ENCODE measurements at places on chromosomes 5 and 9.

GRCh38 chr9:12884736-12885395 is 110.0 kb downstream of the LURAP1L start:
- DNase-seq, result peak; percentile 25

DNA sequence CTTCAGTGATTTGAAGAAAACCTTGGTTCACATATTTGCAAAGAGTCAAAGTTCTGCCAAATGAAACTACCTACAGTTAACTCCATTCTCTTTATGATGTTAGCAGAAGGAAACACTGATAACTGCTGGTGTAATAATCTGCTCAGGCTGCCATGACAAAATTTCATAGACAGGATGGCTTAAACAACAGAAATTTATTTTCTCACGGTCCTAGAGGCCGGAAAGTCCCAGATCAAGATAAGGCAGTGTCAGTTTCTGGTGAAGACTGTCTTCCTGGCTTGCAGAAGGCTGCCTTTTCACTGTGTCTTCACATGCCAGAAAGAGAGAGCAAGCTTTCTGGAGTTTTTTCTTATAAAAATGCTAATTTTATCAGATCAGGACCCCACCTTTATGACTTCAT is 102.4 kb upstream of the PARP8 start:
- no peak for DNase-seq

- peak; percentile 79 for DNase-seq
Observed at GRCh38 chr9:108766626-108767161, 89.1 kb downstream of the ACTL7B start.

DNA sequence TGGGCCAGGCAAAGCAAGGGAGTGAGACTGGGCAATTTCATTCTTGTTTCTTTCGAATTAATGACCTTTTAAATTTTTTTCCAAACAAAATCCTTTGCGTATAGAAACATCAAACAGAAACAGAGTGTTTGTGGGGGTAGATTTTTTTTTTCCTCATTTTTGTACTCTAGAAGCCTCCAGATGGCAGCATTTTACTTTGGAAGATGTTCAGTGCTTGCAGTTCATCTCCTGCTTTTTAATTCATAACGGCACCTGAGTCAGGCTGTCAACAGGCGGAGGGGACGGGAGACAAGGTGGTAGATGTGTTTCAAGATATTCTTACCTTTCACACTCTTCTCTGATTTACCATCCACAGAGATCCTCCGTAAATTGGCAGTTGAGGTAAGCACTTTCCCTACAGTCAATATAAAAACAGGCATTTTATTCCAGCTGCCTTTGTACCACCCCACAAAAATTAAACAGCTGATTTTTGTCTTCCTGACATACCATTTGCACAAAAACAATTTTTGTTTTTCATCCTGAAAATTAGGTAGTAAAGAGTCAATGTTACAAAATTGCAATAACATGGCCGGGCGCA is 99.5 kb upstream of the FBXL17 start:
- peak; percentile 8 for DNase-seq

GRCh38 chr9:132068605-132069004 is 11.1 kb downstream of the MED27 start:
- DNase-seq, result no peak

DNA sequence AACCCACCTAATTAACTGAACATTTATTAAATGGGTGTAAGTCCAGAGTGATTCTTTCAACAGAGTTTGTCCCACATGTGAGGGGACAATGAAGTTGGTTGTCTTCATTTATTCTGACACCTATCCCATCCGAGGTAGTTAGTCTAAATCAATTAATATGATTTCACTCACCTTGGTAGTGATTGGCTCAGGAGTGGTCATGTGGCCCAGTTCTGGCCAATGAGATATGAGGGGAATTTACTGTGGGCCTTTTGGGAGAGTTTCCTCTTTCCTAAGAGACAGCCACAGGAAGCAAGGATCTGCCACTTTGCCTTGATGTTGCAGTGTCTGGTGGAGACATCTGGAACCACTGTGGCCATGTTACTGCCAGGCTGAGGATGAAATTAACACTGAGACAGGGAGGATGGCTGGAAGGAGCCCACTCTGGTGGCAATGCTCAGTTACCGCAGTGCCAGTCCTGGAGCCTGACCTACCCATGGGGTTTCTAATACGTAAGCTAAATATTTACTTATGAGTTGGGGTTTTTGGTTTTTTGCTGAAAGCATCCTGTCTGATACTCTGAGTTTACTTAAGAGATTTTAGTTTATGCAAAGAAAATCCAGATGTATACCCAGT is 118.6 kb downstream of the FGF18 start:
- no peak for DNase-seq

- DNase-seq, result peak; percentile 62
Observed at GRCh38 chr9:69546265-69546664, 125.9 kb downstream of the APBA1 start.

GRCh38 chr5:20609126-20609525 is 621.1 kb upstream of the CDH18 start:
- no peak for DNase-seq

DNA sequence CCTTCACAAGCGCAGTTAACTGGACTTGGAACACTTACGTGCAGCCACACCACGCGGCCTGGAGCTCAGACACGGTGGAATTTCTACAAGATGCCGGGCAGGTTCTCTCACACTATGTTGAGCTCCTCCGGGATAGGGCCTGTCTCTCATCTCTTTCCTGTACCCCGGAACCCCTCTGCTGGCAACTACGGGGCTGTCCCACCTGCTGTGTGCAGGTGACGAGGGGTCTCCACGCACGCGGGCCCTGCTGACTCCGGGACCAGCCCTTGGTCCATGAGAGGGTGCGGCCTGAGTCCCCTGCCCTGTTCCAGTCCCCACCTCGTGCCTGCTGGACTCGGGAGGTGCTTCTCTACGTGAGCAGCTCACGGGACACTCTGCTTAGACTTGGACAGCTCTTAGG is 40.1 kb downstream of the SLC6A3 start:
- no peak for DNase-seq

DNA sequence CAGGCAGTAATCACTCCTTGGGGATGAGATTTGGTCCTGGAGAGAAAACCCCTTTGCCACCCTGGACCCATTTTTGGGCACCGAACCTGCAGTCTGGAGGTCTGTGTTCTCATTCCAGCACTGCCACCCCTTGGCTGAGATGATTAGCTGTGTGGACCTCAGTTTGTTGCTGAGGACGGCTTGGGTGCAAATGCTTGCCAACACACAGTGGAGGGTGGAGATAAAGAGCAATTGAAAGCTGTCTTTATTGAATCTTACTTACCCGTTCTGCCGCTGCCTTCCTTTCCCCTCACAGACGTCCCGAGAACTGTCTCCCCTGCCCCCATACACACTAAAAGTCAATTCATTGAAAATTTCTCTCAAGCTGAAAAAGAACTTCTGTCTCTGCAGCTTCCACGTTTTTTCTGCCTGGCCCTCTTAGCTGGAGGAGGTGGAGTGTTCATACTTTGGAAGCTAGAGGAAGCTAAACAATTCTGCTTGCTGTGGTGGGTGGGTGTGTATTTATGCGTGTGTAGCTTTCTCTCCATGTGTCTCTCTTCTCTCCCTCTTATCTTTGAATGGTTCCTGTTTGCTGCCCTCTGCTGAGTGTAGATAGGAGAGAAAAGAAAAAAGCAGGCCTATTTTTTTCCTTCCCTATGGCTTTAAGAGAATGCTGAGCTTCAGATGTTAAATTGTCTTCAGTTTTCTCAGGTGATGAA is 6.6 kb downstream of the GALNT10 start:
- no peak for DNase-seq

DNA sequence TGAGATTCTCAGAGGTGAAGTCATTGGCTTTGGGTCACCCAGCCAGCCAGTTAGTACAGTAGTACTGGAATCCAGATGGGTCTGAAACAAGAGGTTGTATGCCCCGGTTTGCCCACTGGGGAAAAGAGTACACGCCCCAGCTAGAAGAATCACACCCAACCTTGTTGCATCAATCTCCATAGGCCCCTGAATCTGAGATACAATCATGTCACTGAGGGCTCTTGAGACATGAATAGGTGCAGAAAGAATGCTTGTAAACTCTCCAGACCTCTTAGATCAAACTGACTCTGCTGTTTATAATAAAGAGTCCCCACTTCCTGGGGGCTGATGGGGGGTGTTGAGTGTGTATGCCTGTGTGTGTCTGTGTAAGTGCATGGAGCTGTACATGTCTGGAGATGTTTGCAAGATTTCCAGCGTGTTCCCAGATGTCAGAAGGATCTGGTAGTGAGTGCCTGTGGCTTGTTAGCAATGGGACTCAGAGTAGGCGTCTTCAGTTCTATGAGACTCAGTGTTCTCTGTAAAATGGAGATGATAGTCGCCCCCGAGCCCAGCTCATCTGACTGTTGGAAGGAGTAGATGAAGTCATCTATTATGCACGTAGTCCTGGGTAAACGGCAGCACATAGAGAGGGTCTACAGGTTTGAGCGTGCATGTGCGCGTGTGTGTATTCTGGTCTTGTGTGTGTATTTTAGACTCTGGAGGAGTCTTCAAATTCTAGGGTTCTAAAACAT is 48.2 kb downstream of the COL27A1 start:
- no peak for DNase-seq

- no peak for DNase-seq
Observed at GRCh38 chr9:107174441-107174840, 108.6 kb upstream of the RAD23B start.

GRCh38 chr5:126106029-126106428 is 317.2 kb upstream of the GRAMD2B start:
- no peak for DNase-seq

- DNase-seq, result no peak
Observed at GRCh38 chr9:132157347-132158116, 4.3 kb upstream of the NTNG2 start.

- DNase-seq, result no peak
Observed at GRCh38 chr5:35096216-35096615, 48.5 kb upstream of the AGXT2 start.

- DNase-seq, result no peak
Observed at GRCh38 chr9:19176856-19177255, 49.6 kb upstream of the PLIN2 start.

- DNase-seq, result no peak
Observed at GRCh38 chr9:133008824-133009223, 22.0 kb upstream of the GTF3C5 start.

- no peak for DNase-seq
Observed at GRCh38 chr5:14172149-14172795, 29.1 kb downstream of the TRIO start.

GRCh38 chr5:69261034-69261433 is 26.3 kb downstream of the CDK7 start:
- no peak for DNase-seq

GRCh38 chr5:178221853-178222252 is 10.7 kb downstream of the PHYKPL start:
- no peak for DNase-seq

DNA sequence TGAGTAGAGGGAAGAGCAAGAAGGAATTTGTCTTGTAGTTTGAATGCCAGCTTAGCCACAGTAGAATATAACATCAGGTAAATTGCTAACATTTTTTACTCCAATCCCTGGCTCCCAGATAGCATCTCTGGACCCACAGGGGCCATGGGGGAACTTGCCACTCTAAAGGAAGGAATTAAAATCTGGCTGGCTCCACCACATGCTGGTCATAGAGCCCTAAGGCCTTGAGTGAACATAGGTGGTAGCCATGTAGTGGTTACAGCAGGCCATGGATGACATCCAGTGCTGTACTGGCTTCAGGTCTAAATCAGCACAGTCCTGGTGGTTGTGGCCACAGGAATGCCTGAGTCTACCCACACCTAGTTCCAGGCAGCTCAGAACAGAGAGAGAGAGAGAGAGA is 109.9 kb upstream of the RGMB start:
- DNase-seq, result no peak

- no peak for DNase-seq
Observed at GRCh38 chr5:6581090-6581489, 51.8 kb downstream of the NSUN2 start.

- DNase-seq, result no peak
Observed at GRCh38 chr5:68662804-68663307, 431.0 kb upstream of the SLC30A5 start.

DNA sequence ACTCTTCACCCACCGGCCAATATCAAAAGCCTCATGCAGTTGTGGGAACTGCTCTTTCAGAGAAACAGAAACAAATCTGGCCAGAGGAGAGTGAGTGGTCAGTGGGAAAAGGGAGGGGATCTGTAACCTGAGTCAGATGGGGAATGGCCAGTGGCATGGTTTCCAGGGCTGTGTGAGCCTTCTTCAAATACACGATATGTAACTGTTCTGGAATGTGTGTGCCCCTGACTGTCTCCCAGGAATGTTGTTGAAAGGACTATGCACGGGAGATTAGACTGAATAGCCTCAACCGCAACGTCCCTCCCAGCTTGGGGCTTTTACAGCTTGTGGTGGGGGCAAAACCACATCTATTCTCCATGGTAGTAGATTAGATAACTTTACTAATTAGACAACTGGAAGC is 60.8 kb downstream of the SH3TC2 start:
- DNase-seq, result no peak

GRCh38 chr5:92513067-92513466 is 1068.0 kb downstream of the NR2F1-AS1 start:
- DNase-seq, result no peak
